Esophagus mucosa (tissue), 1 donor: ENCODE measurements at places on chromosomes 13 and 19.

DNA sequence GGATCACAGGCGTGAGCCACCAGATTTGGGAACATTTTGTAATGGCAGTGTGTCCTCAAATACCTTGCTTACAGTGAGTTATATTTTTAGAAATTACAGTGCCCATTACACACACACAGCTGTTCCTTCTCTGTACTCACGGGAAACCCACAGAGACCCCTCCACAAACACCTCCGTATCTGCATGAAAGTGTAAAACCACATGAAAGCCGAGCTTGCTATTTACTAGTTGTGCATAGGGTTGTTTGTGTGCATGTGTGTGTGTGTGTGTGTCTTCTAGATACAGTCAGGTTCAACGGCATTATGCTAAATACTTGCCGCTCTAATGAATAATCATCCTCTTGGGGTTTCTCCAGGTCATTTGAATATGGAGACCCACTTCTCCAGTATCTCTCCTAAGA, 22.3 kb upstream of the LILRA2 start:
- ATAC-seq, result no peak

DNA sequence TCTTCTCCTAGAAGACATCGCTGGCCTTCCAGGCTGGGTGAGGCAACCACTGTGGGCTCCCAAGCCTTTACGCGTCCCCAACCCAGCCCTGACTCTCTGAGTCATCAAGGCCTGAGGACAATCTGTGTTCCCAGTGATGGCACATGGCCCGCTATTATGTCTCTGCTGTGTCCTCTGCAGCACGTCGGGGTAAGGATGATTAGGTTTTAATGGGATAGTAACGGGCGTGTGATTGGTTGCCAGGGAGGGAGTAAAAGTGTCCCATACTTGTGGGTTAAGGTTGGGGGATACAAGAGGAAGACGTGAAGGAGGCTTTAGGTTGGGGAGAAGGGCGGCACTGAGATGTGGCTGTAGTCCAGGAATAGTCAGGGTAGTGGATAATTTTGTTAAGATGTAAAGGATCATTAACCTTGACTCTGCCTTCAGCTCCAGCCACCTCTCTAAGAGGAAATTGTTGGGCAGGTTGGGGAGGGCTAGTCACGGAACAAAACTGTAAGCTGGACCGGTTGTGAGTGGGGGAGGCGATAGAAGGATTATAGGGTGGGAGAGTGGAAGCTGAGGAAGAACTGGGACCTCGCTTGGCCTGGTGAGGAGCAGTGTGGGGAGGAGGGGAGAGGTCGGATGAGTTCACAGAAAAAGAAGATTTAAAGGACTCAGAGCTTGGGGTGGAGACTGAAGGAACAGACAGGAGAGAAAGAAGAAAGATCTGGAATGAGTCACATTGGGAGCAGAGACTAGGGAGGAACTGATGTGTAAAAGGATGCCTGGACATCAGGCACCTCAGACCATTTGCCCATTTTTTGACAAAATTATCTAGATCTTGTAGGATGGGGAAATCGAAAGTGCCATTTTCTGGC, 27.9 kb upstream of the IGFL1 start:
- peak; percentile 70 for ATAC-seq

- no peak for ATAC-seq
These were observed 7.4 kb downstream of the PTH2 start for GRCh38 chr19:49415810-49416200.

DNA sequence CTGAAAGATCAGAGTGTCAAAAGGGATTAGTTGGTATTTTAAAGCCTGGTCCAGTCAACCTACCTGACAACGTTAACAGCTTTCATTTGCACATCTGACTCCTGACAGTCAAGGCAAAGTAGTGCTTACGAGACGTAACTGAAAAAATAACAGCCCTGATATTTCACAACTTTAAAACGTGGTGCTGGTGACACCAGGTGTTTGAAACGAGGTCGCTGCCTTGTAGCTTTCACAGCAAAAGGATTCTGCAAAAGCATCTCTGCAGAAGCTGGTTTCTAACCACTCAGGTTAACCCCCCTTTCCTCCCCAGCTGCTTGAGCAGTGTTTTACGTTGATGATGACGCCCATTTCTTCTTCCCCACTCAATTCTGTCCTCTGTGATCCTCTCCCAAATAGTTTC, 23.3 kb downstream of the GGACT start:
- no peak for ATAC-seq

DNA sequence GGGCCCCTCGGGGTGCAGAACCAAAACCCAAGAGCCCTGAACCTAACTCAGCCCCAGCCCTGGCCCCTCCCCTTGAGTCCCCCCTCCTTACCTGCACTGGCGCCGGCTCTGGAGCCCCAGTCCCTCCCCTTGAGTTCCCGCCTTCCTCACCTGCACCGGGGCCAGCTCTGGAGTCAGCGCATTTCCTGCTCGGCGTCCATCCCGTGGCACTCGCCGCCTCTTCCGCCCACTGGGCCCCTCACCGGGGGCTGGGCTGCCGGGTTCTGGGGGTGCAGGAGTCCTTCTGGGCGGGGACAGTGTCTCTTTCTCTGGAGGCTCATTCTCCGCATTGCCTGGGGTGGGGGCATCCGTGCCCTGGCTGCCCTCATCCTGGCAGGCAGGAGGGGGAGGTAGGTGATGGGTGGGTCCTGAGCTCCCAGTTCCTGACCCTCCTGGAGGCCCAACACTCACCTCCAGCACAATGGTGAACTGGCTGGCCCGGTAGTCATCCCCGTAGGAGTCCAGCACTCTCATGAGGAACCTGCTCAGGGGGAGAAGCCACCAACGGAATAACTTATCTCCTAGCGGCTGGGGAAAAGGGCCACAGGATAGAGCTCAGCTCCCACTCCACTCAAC, 5.3 kb downstream of the NDUFA3 start:
- no peak for ATAC-seq

GRCh38 chr13:97141564-97142005, 80.5 kb upstream of the MBNL2 start:
- peak; percentile 98 for ATAC-seq

- ATAC-seq, result no peak
These were observed 95.3 kb downstream of the KL start for GRCh38 chr13:33111414-33112110.

DNA sequence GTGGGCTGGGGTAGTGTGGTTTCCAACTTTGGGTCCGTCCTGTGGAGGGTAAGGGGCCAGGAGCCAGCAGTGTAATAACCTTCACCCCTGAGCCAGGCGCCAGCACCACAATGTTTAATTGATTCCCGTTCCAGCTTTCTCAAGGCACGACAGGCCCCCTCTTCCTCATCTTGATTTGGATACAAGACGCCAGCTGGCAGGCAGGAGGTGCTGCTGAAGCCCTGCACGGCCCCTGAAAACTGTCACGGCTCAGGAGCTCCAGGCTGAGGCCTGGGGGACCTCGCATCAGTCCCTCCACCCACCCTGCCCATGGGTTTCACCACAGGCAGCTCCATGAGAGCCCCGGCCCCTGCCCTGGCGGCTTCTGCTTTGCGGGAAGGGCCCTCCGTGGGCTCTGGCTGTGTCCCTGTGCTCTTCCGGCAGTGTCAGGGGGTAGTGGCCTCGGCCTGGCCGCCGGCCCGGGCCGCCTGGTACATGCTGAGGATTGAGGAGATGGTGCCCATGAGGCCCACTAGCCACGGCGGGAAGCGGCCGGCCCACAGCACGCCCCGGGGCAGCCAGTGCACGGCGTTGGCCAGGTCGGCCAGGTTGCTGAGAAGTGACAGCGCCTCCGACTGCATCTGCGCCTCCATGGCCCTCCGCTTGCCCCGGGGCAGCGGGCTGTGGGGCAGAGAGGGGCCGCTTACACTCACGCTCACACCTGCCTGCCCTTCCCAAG, 11.9 kb downstream of the PEX11G start:
- no peak for ATAC-seq

- ATAC-seq, result peak; percentile 26
These were observed 874 bp downstream of the TRIM28 start for GRCh38 chr19:58544591-58545285.

- peak; percentile 98 for ATAC-seq
These were observed 69.3 kb downstream of the LMO7 start for GRCh38 chr13:75705395-75705794.

- no peak for ATAC-seq
These were observed 11.9 kb downstream of the GADD45B start for GRCh38 chr19:2487842-2488241.

DNA sequence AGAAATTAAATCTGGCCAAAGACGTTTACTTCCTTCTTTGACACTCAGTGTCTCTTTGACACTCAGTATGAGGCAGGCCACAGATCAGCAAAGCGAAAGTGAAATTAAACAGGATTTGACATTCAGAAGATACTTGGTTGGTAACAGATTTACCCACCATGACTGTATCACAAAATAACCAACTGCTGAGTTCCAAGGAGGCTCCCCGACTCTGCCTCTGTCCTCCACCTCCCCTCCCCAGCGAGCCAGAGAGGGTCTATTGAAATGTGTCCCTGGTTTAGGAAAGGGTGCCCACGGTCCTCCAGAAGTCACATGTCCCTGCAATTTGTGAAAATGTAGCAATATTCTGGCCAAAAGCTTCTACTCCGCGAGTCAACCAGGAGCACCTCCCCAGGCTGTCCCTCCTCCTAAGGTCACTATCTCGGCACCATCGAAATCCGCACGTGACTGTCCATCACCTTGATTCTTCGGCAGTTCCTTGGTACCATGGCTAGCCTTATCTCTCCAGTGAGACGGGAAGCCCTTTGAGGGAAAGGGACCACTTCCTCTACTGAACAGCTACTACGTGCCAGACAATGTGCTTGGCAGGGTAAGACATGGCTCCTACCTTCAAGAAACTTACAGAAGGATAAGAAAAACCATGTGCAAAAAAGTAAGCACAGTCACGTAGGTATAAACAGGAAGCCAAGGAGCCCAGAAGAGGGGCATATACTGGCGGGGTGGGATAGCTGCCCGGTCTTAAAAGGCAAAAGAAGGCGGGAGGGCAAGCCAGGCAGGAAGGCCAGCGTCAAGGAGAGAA, 1.5 kb downstream of the N4BP2L1 start:
- peak; percentile 21 for ATAC-seq

GRCh38 chr19:5681391-5682106, 722 bp downstream of the HSD11B1L start:
- no peak for ATAC-seq

GRCh38 chr19:40633207-40633606, 32.0 kb downstream of the LTBP4 start:
- peak; percentile 53 for ATAC-seq

DNA sequence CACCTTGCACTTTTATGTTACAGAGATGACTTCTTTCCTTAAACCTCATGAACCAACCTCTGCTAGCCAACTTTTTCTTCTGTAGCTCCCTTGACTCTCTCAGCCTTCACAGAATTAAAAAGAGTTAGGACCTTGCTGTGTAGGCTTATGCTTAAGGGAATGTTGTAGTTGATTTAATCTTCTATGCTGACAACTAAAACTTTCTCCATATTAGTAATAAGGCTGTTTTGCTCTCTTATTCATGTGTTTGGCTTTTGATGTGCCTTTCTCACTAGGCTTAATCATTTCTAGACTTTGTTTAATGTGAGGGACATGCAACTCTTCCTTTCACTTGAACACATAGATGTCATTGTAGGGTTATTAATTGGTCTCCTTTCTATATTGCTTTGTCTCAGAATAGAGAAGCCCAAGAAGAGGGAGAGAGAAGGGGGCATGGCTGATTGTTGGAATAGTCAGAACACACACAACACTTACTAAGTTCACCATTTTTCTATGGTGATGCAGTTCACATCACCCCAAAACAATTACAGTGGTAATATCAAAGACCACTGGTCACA, 509.5 kb downstream of the UQCRFS1 start:
- ATAC-seq, result no peak

DNA sequence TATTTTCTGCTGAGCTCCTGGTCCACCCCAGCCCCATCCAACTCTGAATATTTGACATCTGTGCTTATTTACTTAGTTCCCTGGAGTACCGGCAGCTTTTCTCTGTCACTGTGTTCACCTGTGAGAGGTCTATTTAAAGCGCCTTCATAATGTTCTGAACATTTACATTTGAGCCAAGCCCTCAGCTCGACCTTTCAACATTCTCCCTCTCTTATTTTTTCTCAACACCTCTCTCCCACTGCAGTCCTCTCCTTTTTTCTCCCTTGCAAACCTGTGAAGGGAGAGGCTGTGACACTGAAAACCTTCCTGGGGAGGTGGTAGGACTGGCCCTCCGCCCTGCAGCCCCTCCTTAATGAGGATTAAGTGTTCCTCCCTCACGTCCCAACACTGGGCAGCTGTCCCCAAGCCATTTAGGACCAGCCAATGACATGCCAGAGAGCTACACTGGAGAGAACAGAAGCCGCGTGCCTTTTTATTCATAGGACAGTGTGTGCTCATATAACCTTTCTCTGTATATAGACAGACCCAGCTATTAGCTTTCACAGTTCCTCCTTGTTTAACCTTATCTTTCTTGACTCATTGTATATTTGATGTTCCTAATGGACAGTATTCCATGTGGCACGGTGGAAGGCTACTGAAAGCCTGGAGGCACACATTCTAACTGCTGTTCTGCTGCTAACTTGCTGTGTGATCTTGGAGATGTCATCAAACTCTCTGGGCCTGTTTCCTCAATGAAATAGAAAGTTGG, 134.8 kb downstream of the NUFIP1 start:
- peak; percentile 90 for ATAC-seq

DNA sequence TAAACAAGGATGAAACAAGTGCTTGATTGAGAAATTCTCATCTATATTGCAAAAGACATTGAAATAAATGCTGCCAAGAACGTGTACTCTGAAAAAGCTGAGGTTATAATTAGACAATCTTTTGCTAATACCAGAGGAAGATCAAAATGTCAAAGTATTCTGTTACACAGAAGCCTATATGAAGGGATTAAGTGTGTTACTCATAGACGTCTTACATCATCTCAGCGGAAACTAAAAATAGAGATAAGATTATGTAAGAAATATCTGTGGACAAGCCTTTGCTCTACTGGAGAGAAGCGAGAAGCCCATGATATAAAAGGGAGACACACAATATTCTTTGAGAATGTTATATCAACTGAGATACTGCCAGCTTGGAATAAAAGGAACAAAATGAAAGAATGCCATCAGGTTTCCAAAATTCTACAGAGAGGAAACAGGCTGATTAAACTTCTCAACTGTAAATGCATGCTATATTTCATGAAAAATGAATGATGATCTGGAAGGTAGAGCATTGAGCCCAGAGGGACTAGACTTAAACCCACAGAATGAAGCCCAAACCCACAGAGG, 699.0 kb downstream of the GPC5 start:
- no peak for ATAC-seq

DNA sequence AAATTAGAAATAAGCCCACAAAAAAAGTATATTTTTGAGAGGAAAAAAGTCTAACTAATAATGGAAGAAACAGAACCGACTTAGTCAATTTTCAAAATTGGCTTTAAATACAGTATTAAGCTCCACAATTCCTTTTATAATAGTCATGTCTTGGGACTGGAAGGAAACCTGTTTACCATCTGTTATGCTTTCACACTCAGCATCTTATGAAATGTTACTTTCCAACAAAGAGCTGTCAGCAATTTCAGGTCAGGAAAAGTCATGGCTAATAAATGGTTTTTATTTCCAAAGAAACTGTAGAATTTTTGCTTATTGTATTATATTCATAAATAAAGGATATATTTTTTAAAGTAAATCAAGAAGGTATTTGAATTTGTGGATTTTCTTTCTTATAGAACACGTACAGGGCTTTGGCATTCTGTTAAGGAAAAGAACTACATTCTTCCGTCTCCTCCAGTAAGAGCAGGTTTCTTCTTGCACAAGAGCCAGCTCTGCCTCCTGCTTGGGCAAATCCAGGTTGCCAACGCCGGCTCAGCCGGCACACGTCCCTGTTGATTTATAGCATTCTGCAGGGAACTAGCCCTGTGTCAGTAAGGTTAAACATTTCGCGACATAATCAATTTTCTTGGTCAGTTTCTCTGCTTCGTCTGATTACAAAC, 52.9 kb upstream of the GPR12 start:
- ATAC-seq, result peak; percentile 35
